ENCODE measurements at places on chromosomes 7 and 10. TPM values are rescaled to one million over a fixed set of nuclear protein-coding genes. Genes with fewer than 3 reads are reported as not detected.

GRCh38 chr10:118003126-118003525, 43.6 kb downstream of the RAB11FIP2 start:
- H3K36me3 ChIP-seq = peaks cover 42% of the 10 kb centered on the region
- no peak overlapping the region for H3K4me3 ChIP-seq
- H3K4me1 ChIP-seq = peaks cover 6% of the 10 kb centered on the region
- DNase-seq = no peak
- no peaks in the 10 kb centered on the region for H3K27me3 ChIP-seq
- no peak overlapping the region for H3K27ac ChIP-seq

- no peaks in the 10 kb centered on the region for H3K36me3 ChIP-seq
- no peaks in the 10 kb centered on the region for H3K27me3 ChIP-seq
- no peak for DNase-seq
- H3K4me3 ChIP-seq = no peak overlapping the region
- H3K27ac ChIP-seq = no peak overlapping the region
- H3K4me1 ChIP-seq = no peaks in the 10 kb centered on the region
Measured at GRCh38 chr10:43376046-43376635, 4.7 kb downstream of the FXYD4 start.

DNA sequence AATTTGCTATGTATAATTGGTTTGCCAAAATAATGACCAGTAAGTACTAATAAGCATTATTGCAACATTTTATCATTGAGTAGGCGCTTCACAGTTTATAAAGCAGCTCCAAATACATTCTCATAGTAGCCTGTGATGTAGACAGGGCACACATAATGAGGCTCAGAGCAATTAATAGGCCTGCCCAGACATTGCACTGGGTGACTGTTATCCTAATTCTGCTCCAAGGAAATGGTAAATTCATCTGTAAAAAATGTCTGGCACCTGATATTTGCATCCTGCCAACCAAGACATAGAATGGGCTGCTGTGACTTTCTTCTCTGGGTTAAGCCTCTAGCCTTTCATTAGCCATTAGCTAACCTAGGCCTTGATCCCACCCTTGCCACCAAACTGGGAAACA, 97.6 kb downstream of the SEM1 start:
- H3K4me3 ChIP-seq = no peak overlapping the region
- H3K36me3 ChIP-seq = no peaks in the 10 kb centered on the region
- no peak overlapping the region for H3K27ac ChIP-seq
- H3K27me3 ChIP-seq = peaks cover 4% of the 10 kb centered on the region
- no peaks in the 10 kb centered on the region for H3K4me1 ChIP-seq

TSPAN33 gene
- total RNA-seq = 7.2 TPM

- H3K4me3 ChIP-seq = peak overlapping the region; percentile 53
- H3K36me3 ChIP-seq = no peaks in the 10 kb centered on the region
- no peak for DNase-seq
Measured at GRCh38 chr7:12481722-12482121, 78.1 kb upstream of the VWDE start.

DNA sequence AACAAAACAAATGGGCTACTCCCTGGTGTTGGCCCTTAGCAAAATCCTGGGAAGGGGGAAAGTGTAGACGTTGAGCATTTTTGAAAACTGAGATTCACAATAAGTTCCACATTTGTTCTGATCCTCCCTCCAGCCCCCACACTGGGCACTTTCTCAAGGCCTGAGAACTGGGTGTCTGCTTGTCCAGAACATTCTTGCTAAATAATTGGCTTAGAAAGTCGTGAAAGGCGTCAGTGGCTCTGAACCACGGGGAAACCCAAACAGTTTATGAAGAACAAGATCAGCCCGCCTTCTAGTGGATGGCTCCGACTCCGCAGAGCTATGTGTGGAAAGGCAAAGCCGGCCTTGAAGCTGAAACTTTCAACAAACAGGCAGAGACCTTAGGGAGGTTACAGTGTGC, 370.1 kb downstream of the PRPF18 start:
- H3K27me3 ChIP-seq = no peaks in the 10 kb centered on the region
- no peak for DNase-seq
- no peaks in the 10 kb centered on the region for H3K36me3 ChIP-seq
- H3K4me3 ChIP-seq = no peak overlapping the region
- peaks cover 11% of the 10 kb centered on the region for H3K4me1 ChIP-seq

DNA sequence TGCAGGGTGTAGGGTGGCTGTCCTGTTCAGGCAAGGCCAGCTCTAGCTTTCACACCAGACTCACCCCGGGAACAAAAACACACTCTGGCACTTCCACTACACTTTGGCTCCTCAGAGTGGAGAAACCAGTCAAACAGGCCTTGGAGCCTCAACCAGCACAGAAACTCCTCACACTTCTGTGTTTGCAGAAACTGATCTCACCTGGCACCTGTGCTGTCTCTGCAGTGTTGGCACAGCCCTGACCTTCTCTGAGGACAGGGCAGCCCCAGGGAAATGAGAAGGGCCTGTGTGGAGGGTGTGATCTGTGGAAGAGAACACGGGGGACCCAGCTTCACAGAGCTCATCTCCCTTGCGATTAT, 4.1 kb upstream of the CALML5 start:
- DNase-seq = no peak
- no peaks in the 10 kb centered on the region for H3K4me1 ChIP-seq
- H3K27me3 ChIP-seq = no peaks in the 10 kb centered on the region
- H3K4me3 ChIP-seq = no peak overlapping the region

GRCh38 chr10:125850766-125851731, 27.7 kb downstream of the BCCIP start:
- H3K36me3 ChIP-seq = peaks cover 22% of the 10 kb centered on the region
- H3K4me3 ChIP-seq = no peak overlapping the region
- no peak overlapping the region for H3K27ac ChIP-seq
- no peak for DNase-seq

DNA sequence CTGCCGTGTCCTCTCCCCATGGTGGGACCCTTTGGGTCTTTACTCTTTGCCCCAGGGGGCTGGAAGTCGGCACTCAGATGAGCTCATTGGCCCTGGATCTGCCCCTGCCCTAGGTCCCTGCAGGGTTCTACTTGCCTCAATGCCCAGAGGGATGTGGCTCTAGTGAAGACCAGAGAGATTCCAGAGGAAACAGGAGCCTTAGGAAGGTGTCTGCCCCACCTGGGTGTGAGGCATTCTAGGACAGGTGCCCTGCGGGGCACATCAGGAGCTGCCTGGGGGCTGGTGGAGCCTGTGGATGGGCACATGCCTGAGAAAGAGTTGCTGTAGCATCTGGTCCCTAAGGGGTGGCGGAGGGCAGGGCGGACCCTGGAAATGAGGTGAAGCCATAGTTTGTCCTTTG, 128.6 kb downstream of the ADCY1 start:
- H3K27ac ChIP-seq = no peak overlapping the region
- H3K27me3 ChIP-seq = peaks cover 5% of the 10 kb centered on the region
- H3K4me3 ChIP-seq = no peak overlapping the region
- H3K36me3 ChIP-seq = no peaks in the 10 kb centered on the region

- no peak overlapping the region for H3K4me3 ChIP-seq
- no peaks in the 10 kb centered on the region for H3K36me3 ChIP-seq
- DNase-seq = no peak
Measured at GRCh38 chr10:121282797-121283515, 315.3 kb downstream of the FGFR2 start.

DNA sequence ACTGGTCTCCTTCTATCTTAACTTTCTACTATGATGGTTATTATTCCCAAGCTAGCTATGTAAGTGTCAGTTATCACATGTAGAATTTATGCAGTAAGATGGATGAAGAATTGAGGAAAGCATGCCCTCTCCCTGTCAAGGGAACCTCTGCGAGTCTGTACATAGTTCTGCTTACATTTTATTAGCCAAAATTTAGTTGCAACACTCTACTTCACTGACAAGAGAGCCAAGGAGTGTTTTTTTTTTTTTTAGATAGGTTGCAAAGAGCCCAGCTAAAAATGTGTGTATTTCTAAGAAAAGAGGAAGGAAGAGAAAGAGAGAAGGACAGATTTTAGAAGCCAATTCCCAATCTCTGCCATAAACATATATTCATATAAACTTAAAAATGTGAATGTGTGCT, 357.7 kb upstream of the LRRN3 start:
- no peak overlapping the region for H3K4me3 ChIP-seq
- no peaks in the 10 kb centered on the region for H3K27me3 ChIP-seq
- H3K27ac ChIP-seq = no peak overlapping the region
- H3K4me1 ChIP-seq = no peaks in the 10 kb centered on the region
- no peaks in the 10 kb centered on the region for H3K36me3 ChIP-seq
- no peak for DNase-seq

DNA sequence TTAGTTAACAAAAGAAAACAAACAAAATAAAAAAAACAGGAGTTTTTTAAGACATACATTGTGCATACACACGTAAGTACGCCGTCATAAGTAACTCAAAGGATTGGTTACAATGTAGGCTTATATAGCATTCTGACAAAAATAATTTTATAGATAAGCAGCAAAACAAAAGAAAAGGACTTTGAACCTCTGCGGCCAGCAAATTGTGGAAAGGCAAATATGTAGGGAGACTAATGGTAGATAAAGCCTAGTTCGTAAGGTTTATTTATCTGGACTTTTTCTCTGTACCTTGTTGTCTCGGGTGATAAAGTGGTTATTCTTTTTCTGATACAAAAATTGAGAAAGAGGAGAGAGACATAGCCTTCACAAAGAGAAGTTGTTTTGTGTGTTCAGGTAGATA, 891.9 kb downstream of the CNTNAP2 start:
- no peak for DNase-seq
- H3K4me1 ChIP-seq = no peaks in the 10 kb centered on the region
- H3K27ac ChIP-seq = no peak overlapping the region
- H3K36me3 ChIP-seq = no peaks in the 10 kb centered on the region
- no peaks in the 10 kb centered on the region for H3K27me3 ChIP-seq

AKR1C8 gene
- total RNA-seq = not detected

DNA sequence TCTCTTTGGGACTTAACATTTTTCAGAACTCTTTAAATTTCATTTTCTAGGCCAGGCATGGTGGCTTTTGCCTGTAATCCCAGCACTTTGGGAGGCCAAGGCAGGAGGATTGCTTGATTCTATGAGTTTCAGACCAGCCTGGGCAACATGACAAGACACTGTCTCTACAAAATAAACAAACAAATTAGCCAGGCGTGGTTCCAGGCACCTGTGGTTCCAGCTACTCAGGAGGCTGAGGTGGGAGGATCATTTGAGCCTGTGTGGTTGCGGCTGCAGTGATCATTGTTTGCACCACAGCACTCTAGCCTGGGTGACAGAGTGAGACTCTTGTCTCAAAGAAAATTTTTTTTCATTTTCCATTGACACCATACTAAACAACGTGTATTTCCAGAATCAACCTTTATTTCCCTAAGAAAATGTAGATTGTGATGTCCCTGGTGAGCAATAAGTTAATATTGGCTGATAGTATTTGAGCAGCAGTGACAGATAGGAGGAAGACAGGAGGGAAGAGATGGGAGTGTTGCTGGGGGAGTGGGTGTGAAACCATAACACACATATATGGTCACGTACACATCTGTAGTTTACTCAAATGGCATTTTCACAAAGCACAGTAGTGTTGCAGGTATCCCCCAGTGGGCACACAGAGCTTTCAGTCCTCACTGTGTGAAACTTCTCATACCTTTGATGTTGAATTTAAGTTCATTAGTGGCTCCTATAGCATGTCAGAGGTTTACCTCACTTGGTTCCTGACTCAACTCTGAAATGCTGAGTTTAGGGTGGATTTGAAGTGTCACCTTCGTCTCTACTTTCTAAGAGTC, 205.6 kb downstream of the AUTS2 start:
- H3K4me1 ChIP-seq = no peaks in the 10 kb centered on the region
- no peak overlapping the region for H3K27ac ChIP-seq
- no peak for DNase-seq
- no peaks in the 10 kb centered on the region for H3K36me3 ChIP-seq

- no peaks in the 10 kb centered on the region for H3K36me3 ChIP-seq
- no peak for DNase-seq
- H3K4me3 ChIP-seq = no peak overlapping the region
- no peak overlapping the region for H3K27ac ChIP-seq
Measured at GRCh38 chr10:86403183-86403797, 36.7 kb upstream of the GRID1 start.

UBE2H gene
- total RNA-seq = 33.4 TPM

- H3K27me3 ChIP-seq = no peaks in the 10 kb centered on the region
- no peak for DNase-seq
- H3K27ac ChIP-seq = no peak overlapping the region
- no peak overlapping the region for H3K4me3 ChIP-seq
- peaks cover 9% of the 10 kb centered on the region for H3K36me3 ChIP-seq
- H3K4me1 ChIP-seq = peaks cover 5% of the 10 kb centered on the region
Measured at GRCh38 chr7:101924171-101924570, 106.7 kb downstream of the CUX1 start.

DNA sequence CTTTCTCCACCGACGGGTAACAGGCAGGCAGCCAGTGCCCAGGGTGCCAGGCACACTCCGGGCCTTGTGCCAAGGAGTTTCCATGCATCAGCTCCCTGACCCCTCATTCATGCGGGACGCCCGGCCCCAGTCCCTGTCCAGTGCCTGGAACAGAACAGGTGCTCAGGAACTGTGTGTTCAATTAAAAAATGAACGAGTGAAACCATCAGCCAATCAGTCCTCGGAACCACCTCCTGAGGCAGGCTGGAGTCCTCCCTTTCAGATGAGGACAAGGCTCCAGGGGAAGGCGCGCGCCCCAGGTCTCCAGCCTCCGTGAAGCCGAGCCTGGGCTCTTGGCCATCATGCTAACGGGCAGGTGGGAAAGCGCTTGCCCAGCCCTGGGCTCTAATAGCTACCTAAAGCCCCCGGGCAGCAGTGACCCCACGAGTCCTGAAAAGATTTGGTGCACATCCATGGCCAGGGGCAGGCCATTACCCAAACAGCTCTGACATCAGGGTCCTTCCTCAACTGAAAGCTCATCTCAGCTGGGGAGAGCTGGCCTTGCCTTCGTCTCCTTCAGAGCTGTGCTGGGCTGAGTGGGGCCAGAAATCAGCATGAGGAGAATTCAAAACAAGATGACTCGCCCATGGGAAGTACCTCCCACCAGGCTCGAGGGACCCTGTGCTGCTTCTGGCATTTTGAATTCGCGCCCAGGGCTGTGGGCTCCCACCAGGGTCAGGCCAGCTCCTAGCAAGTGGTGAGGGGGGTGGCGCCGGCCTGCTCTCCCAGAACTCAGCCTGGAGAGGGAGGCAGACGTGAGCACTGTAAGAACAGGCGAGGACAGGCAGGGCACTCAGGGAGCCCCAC, 200.5 kb downstream of the MAD1L1 start:
- no peak overlapping the region for H3K4me3 ChIP-seq
- DNase-seq = no peak
- no peaks in the 10 kb centered on the region for H3K27me3 ChIP-seq
- H3K4me1 ChIP-seq = peaks cover 25% of the 10 kb centered on the region

All from activated naive CD4-positive, alpha-beta T cell treated with anti-CD3 and anti-CD28 coated beads for 36 hours (primary cell).